Cortex of kidney (tissue), 1 donor: ENCODE measurements at places on chromosomes 7 and 10.

DNA sequence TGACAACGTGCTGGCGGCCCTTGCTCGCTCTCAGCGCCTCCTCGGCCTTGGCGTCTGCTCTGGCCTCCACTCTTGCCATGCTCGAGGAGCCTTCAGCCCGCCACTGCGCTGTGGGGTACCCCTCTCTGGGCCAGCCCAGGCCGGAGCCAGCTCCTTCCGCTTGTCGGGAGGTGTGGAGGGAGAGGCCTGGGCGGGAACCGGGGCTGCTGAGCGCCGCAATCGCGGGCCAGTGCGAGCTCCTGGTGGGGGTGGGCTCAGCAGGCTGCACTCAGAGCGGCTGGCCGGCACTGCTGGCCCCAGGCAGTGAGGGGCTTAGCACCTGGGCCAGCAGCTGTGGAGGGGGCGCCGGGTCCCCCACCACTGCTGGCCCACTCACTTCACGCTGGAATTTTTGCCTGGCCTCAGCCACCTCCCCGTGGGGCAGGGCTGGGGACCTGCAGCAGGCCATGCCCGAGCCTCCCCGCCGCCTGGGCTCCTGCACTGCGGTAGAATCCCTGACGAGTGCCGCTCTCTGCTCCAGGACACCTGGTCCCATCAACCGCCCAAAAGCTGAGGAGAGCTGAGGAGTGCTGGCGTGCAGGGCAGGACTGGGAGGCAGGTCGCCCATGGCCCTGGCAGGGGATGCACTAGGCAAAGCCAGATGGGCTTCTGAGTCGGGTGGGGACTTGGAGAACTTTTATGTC, 372.2 kb upstream of the NRG3 start:
- no peak for DNase-seq

DNA sequence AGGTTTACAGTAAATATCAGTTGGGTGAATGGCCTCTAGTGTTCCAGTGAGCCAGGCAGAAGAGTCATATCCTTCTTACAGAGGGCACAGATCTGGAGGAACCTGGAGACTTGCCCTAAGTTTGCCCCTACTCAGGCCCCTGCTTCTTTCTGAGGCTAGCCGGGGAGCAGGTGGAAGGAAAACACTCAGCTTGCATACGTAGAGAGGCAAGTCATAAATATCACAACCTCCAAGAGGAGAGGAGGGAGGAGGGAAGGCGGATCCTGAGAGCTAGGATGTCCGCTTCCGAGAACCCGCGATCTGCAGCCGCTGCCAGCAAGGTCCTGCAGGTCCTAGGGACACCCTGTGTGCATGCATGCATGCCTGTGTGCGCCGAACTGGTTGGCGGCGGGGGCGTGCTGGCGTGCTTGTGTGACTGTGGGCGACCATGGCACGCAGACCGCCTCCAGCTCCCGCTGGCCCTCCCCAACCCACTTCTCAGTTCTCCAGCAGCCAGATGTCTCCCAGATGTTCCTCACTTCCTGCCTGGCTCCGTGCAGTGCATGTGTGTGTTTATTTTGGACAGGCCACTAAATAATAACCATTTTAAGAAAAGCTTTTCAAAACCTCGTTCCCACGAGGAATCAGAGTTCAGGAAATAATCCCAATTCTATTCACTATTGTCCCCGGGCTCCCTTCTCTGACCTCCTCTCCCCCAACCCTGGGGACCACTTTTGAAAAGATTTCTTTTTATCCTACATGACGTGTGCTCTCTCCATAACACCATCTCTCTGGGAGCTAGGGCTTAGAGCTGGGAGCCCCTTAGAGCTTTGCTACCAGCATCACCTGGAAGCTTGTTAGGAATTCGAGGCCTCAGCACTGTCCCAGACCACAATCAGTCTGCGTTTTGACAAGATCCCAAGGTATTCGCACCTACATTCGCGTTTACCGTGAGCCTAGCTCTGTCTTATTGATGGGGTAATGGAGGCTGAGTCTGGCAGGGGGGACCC, 32.4 kb downstream of the UNC5B start:
- DNase-seq: no peak

GRCh38 chr7:42639930-42640329, 271.9 kb downstream of the C7orf25 start:
- DNase-seq: no peak

DNA sequence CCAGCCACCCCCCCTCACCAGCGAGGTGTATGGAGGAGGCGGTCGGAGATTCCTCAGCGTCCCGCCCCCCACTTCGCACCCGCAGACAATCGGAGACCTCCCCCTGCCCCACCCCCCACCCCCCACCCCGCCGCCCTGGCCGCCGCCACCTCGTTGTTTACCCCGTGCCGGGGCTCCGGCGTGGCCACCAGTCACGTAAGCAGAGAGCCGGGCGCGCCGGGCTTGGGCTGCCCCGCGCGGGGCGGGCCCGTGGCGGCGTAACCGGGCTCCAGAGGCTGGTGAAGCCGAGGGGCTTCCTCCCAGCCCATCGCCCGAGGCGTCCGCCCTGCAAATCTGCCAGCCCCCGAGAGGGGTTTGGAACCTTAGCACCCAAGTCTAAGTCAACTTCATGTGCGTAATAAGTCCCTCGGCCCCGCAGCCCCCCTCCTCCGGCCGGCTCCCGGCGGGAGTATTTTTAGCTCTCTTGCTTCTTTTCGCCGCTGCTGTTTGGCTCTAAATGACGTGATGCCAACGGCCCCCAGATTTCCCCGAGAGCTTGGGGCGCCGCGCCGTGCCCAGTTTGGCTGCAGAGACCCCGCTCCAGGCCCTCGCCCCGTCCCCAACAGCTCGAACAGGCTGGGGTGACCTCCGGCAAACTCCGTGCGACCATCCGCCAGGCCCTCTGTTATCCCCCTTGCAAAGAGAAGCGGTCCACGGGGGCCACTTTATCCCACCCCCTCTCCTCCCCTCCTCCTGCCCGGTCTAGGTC, 2.7 kb downstream of the MXI1 start:
- DNase-seq: no peak

- DNase-seq: no peak
These were observed 184.4 kb upstream of the LYZL2 start for GRCh38 chr10:30813872-30814481.
